GM23248 (cell line): ENCODE measurements at places on chromosomes 3 and 15. TPM values are rescaled to one million over a fixed set of nuclear protein-coding genes. Genes with fewer than 3 reads are reported as not detected.

DNA sequence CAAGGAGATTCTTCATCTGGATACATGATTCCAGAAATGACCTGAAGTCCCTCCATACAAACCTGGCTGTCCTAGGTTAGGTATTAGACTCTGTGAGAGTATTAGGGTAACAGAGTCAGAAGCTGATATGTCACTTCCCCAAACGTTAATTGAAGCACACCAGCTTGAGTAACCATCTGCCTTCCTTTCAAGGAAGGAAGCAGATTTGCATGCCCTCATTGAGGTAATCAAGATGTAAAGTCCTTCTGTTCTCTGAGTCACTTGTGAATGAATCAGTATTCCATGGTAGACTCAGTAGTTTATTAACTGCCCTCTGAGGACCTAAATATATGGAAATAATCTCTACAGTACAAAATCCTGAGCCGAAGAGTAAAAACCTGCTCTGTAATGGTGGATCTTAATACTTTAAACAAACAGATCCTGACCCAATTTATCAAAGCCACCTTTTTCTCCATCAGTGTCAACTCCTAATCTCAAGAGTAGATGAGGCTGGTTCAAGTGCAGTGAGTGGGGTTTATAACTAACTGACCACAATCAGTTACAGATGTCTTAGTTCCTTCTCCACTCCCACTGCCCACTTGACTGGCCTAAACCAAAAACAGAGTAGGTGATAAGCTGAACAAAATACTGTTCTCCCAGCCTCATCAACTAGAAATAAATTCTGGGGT is 246.2 kb upstream of the CHRM5 start:
- DNase-seq: peak; percentile 83

GRCh38 chr3:99094606-99095005 is 193.1 kb upstream of the DCBLD2 start:
- DNase-seq: no peak

The SSUH2 gene
- 0.13 and 0.76 TPM in 2 replicates for total RNA-seq

DNA sequence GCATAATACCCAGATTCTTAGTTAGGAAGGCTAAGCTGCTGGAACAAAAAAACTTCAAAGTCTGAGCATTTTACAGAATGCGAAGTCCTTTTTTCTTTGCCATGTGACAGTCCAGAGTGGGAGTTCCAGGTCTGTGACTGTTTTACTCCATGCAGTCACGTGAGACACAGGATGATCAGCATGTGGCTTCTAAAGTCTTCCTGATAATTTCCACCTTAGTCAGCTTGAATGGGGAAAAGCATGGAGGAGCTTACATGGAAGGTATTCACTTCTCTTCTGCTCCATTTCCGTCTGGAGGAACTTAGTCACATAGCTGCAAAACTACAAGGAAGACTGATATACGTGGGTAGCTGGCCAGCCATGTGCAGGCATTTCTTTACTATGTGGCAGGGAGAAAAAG is 1.7 kb downstream of the SNTN start:
- DNase-seq: peak; percentile 62

DNA sequence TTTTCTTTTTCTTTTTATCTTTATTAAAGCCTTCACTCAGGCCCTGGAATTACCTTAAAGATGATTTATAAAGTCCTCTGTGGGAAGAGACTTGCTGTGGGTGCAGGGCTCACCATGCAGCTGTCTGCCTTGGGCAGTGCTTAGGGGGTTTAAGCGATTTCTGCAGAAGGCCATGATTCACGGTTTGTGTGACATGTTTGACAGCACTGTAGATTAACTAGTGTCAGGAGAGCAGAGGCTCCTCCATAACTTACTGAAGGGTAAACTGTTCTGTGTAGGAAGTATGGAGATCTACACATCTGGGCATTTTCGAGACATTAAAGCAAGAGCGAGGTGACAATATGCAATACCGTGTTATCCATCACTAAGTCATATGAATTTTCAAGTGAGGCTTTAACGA is 137.7 kb downstream of the LRIG1 start:
- DNase-seq: no peak

The PPM1L gene
- under 0.01 and 0.38 TPM in 2 replicates for total RNA-seq

DNA sequence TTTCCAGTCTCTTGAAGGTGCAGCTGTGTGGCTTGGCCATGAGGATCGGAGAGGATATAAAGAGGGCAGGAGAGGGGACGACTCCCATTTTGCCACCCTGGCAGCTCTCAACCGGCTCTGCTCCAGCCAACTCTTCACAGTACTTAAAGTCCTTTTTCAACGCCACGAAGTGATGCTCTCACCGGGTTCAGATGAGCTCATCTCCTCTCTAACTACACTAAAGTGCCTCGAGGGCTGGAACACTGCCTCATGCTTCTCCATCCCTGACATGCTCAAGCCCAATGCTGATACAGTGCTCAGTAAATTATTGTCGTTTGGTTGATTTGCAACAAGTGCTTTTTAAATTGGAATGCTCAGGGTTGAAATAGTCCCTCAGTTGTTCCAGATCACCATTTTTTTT is 97.8 kb downstream of the GTPBP8 start:
- DNase-seq: no peak

DNA sequence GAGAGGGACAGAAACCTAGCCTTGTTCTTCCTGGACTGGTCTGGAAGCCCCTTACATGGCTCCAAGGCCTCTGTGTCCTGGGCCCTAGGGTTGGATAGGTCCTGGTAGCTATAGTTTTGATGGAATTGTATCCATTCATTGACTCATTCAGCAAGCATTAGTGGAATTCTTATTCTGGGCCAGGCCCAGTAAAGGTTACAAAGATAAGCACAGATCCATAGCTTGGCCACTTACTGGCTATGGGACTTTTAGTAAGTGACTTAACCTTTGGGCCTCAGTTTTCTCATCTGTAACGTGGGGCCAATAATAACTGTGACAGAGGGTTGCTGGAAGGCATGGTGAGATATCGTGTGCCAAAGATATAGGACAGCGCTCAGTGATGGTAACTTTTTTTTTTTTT is 13.6 kb upstream of the DAG1 start:
- DNase-seq: no peak

GRCh38 chr3:13353506-13353905 is 66.6 kb downstream of the NUP210 start:
- DNase-seq: no peak

- DNase-seq: peak; percentile 82
Measured at GRCh38 chr15:65054333-65055200, 9.4 kb downstream of the SLC51B start.

The CADM2 gene
- total RNA-seq: not detected in 2 replicates

DNA sequence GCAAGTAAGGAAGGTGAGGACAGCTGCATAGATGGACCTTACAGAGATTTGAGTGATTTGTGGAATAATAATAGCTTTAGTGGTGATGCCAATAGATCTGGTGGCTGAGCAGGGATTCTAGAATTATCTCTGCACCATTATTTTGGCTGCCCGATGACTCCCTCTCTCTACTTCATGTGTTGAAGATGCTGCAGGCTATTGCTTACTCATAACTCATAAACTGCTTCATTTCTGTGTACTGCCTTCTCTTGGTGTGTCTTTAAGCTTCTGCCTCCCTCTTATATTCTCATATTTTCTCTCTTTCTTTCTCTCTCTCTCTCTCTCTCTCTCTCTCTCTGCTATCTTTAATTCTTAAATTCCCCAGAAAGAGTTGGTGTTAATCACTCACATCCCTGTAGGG is 256.0 kb upstream of the TRIM42 start:
- DNase-seq: peak; percentile 35

DNA sequence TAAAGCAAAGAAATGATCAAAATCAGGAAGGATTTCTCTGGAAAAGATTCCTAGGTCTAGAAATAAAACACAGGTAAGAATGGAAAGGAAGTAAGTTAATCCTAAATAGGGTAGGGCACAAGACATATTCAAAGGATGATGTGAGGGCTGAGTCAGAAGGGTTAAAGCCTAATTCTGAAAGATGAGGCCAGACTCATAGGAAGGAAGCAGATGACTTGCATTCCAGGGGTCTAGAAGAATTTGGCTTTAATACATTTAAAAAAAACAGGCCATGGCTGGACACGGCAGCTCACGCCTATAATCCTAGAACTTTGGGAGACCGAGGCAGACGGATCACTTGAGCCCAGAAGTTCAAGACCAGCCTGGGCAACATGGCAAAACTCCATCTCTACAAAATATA is 3.2 kb downstream of the SSR3 start:
- peak; percentile 91 for DNase-seq

- no peak for DNase-seq
Measured at GRCh38 chr3:85474241-85474640, 515.5 kb downstream of the CADM2 start.

The CCR8 gene
- not detected in 2 replicates for total RNA-seq

GRCh38 chr3:194313560-194314387 is 37.4 kb downstream of the CPN2 start:
- DNase-seq: peak; percentile 37

DNA sequence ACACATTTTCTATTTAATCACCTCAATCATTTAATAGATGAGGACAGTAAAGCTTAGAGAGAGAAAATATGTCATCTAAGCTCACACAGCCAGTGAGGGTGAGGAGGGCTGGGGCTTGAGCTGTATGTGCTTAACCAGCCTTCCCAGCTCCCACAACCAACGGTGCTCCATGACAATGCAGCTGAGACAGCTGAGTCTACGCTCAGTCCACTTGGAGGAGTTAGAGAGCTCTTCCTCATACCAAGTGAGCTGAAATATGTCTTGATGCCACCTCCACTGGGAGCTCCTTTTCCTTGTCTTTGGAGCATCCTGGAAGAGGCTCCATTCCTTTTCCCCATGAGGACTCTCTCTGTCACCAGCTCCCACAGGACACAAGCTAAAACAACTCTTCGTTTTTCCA is 9.3 kb downstream of the HOMER2 start:
- peak; percentile 44 for DNase-seq

DNA sequence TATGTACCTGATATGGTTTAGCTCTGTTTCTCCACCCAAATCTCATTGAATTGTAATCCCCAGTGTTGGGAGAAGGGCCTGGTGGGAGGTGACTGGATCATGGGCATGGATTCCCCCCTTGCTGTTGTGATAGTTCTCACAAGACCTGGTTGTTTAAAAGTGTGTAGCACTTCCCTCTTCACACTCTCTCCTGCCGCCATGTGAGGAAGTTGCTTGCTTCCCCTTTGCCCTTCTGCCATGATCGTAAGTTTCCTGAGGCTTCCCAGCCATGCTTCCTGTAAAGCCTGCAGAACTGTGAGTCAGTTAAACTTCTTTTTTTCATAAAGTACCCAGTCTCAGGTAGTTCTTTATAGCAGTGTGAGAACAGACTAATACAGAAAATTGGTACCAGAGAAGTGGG is 93.1 kb downstream of the C3orf70 start:
- DNase-seq: no peak

GRCh38 chr15:90305932-90306331 is 40.5 kb downstream of the NGRN start:
- DNase-seq: no peak

- peak; percentile 42 for DNase-seq
Measured at GRCh38 chr3:197533927-197534725, 21.6 kb downstream of the BDH1 start.

DNA sequence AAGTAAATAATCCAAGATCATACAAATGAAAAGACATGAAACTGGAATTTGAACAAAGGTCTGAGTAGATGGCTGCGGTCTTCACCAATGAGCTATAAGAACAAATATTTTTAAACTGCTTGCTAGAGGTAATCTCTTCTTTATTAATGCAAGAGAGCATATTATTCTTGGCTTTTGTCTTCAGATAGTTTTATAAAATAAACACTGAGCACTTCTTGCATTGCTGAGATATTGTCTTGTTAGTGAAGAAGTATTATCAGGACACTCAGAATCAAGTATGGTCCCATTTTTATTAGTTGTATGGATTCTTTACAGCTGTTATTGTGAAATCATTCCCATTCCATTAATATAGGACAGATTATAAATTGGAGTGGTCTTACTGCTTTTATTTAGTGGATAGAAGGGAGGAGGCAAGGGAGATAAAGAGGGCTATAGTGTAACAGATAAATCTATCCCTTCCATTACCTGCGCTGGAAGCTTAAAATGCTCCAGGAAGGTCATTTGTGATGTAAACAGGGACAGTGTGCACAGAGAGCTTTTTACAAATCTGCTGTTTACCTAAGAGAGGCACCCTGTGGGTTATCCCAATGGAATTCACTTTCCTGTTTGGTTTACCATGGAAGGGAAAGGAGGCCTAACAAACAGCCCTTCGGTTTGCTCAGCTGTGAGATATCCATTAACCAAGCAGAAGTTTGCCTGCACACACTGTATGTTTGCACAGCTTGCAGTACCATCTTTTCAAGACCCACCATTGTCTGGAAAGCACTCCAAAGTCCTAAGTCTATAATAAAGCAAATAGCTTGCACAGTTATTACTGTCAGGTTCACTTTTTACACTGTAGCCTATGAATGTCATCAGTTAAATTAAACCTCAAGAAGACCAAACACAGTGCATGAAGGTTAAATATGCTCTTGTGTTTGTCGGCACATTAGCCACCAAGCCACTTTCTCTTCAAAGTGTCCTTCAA is 347.7 kb upstream of the TGFBR2 start:
- DNase-seq: no peak

The TKT gene
- 239 and 256 TPM in 2 replicates for total RNA-seq

DNA sequence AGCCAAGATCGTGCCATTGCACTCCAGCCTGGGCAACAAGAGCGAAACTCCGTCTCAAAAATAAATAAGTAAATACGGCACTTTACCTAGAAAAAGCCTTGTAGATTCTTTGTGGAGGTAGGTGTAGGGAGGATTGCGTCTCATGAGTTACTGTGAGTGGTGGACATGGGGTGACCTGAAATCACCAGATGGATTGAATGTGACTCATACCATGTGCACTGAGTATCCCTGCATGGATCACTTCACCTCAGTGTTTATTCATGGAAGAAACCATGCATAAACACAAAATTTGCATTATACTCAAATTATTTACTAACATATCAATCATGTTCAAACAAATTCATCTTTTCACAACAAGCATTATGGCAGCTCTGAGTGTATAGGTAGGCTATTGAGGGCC is 55.9 kb downstream of the MRPS25 start:
- DNase-seq: no peak

- no peak for DNase-seq
Measured at GRCh38 chr3:26989037-26989436, 366.5 kb downstream of the LRRC3B start.

The CNTN6 gene
- not detected in 2 replicates for total RNA-seq

- DNase-seq: peak; percentile 95
Measured at GRCh38 chr3:46845860-46846623, 17.2 kb downstream of the MYL3 start.

GRCh38 chr3:107927361-107928083 is 163.3 kb downstream of the CD47 start:
- DNase-seq: peak; percentile 88

DNA sequence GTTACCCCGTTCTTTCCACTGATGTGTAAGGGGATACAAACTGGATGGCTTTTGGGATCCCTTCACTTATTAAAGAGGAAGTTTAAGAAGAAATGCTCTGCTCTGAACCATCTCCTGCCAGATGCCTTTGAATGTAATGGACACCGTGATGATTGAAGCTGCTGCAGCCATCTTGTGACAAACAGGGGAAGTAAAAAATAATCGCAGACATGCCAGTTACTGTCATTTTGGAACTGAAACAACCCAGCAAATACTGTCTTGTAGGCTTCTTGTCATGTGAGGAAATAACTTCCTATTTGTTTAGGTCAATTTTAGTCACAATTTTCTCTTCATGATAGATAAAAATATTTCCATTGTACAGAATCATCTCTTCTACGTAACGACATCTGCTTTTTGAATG is 224.0 kb downstream of the CHL1 start:
- no peak for DNase-seq

- no peak for DNase-seq
Measured at GRCh38 chr3:109678600-109678999, 341.3 kb upstream of the DPPA4 start.

- DNase-seq: no peak
Measured at GRCh38 chr3:15667484-15667883, 65.9 kb downstream of the BTD start.

GRCh38 chr15:89085289-89085926 is 2.8 kb upstream of the ABHD2 start:
- no peak for DNase-seq

GRCh38 chr15:88657326-88658069 is 18.7 kb downstream of the ISG20 start:
- DNase-seq: peak; percentile 81
